ENCODE measurements at places on chromosomes 13 and 19. TPM values are rescaled to one million over a fixed set of nuclear protein-coding genes. Genes with fewer than 3 reads are reported as not detected.

- DNase-seq: no peak
These were observed 34.4 kb downstream of the WDFY2 start for GRCh38 chr13:51618626-51619025.

DNA sequence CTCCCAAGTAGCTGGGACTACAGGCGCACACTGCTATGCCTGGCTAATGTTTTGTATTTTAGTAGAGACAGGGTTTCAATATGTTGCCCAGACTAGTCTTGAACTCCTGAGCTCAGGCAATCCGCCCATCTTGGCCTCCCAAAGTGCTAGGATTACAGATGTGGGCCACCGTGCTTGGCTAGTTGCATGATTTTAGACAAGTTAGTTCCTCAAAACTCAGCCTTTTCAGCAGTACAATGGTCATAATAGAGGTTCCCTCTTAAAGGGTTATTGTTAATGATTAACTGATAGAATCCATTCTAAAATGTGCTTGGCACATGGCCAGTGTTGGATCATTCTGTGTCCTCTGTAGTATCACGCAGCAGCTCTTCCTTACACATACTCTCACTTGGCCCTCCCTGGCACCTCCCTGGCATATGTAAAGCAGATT, 19.5 kb upstream of the IFT88 start:
- no peak for DNase-seq

DNA sequence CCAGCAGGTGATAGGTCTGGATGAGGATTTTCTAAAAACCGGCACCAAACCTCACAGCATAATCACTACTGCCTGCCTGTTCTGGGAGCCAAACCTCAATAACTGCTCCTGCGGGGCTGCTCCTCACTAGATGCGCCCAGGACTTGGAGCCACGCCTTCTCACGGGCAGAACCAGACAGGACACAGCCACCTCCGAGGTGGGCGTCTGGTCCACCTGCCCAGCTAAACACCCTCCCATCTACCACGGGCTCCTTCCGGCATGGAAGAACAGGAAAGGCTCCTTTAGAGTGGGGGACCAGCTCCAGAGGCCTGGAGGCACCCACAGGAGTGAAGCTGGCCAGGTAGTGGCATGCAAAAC, 73.5 kb downstream of the PEPD start:
- DNase-seq: no peak

GRCh38 chr19:17719730-17720400, 585 bp downstream of the MAP1S start:
- no peak for DNase-seq

The FAAP24 gene
- total RNA-seq: 2.7 TPM
